Thymus (tissue), 14 donors: ENCODE measurements at places on chromosomes 7 and 10. TPM values are rescaled to one million over a fixed set of nuclear protein-coding genes. Genes with fewer than 3 reads are reported as not detected.

- H3K27me3 ChIP-seq: no peaks in the 10 kb centered on the region
- peak; percentile 51 for DNase-seq
- no peak overlapping the region for H3K4me3 ChIP-seq
- H3K36me3 ChIP-seq: no peaks in the 10 kb centered on the region
- peaks cover 78% of the 10 kb centered on the region for H3K4me1 ChIP-seq
- no peak overlapping the region for H3K27ac ChIP-seq
Measured at GRCh38 chr10:45422207-45422865, 48.3 kb downstream of the ALOX5 start.

Gene ANKRD61
- total RNA-seq: 0.05 TPM

- H3K36me3 ChIP-seq: no peaks in the 10 kb centered on the region
- no peaks in the 10 kb centered on the region for H3K27me3 ChIP-seq
- peaks cover 80% of the 10 kb centered on the region for H3K4me1 ChIP-seq
- peak overlapping the region; percentile 94 for H3K27ac ChIP-seq
- peak; percentile 87 for DNase-seq
- H3K4me3 ChIP-seq: peak overlapping the region; percentile 30
Measured at GRCh38 chr10:11150231-11150731, 132.6 kb downstream of the CELF2 start.

GRCh38 chr7:103314852-103315251, 17.6 kb downstream of the PMPCB start:
- H3K4me1 ChIP-seq: no peaks in the 10 kb centered on the region
- H3K27ac ChIP-seq: no peak overlapping the region
- no peak overlapping the region for H3K4me3 ChIP-seq
- H3K27me3 ChIP-seq: no peaks in the 10 kb centered on the region

- no peaks in the 10 kb centered on the region for H3K27me3 ChIP-seq
- DNase-seq: no peak
- H3K4me3 ChIP-seq: no peak overlapping the region
- H3K27ac ChIP-seq: no peak overlapping the region
Measured at GRCh38 chr10:114009281-114009996, 34.2 kb upstream of the ADRB1 start.
